Activated CD4-positive, alpha-beta T cell treated with anti-CD3 and anti-CD28 coated beads for 36 hours (primary cell): ENCODE measurements at places on chromosomes 2 and 18. TPM values are rescaled to one million over a fixed set of nuclear protein-coding genes. Genes with fewer than 3 reads are reported as not detected.

The C2orf72 gene
- total RNA-seq, result 2.0 TPM

DNA sequence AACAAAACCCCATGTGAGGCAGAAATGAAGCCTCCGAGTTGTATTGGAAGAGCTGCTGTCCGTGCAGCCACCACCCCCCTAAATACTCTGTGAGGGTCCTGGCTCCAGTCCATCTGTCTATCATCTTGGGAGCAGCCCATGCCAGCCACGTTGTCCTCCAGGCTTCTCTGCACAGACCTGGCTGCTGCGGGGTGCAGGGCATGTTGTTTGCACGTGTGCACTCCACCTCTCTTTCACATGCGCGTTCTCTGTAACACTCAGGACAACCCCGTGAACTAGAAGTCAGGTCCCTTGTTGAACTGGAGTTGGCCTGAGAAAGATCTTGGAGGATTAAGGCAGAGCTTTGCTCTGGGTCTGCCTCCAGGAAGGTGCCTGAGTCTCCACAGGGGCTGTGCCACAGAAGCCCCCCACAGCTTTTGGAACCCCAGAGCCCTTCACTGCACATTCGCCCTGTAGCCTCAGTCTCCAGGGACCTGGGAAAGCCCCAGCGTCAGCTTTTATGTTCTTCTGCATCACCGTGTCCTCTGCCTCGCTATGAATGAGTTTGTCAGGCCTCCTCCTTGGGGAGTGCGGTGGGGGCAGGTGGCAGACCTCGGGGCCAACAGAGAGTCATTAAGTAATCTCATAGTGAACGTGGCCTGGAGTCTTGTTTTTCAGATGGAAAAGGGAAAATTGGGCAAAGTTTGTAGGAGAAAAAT is 16.6 kb downstream of the RTP5 start:
- H3K27ac ChIP-seq, result no peak overlapping the region
- peaks cover 37% of the 10 kb centered on the region for H3K4me1 ChIP-seq
- H3K36me3 ChIP-seq, result peaks cover 36% of the 10 kb centered on the region
- H3K4me3 ChIP-seq, result no peak overlapping the region
- no peaks in the 10 kb centered on the region for H3K27me3 ChIP-seq

DNA sequence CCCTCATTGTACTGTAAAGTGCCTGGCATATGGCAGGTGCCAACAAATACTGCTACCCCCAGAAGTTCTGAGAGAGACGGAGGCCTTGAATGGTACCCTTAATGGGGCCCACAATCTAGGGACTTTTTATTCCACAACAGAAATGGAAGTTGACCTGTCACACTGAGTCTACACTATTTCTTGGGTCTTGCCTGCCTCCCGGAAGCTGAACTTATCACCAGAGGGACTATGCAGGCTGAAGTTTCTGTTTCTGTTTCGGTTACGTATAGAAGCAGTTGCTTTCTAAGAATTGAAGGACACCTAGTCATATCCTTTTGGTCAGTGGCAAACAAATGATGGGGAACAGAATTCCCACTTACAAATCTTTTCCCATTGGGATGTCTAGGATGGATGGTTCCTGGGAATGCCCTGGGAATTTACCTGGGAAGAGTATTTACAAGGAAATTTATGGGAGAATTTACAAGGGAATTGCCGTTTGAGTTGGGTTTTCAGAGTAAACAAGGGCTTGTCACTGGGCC is 74.2 kb downstream of the HS1BP3 start:
- H3K4me3 ChIP-seq, result peak overlapping the region; percentile 40
- H3K4me1 ChIP-seq, result peaks cover 15% of the 10 kb centered on the region
- H3K27ac ChIP-seq, result peak overlapping the region; percentile 93
- H3K27me3 ChIP-seq, result no peaks in the 10 kb centered on the region

GRCh38 chr2:45445037-45445436 is 166.0 kb downstream of the SRBD1 start:
- peaks cover 10% of the 10 kb centered on the region for H3K36me3 ChIP-seq
- no peak for DNase-seq
- no peaks in the 10 kb centered on the region for H3K27me3 ChIP-seq
- H3K27ac ChIP-seq, result no peak overlapping the region
- H3K4me3 ChIP-seq, result no peak overlapping the region

The MOGAT1 gene
- not detected for total RNA-seq

DNA sequence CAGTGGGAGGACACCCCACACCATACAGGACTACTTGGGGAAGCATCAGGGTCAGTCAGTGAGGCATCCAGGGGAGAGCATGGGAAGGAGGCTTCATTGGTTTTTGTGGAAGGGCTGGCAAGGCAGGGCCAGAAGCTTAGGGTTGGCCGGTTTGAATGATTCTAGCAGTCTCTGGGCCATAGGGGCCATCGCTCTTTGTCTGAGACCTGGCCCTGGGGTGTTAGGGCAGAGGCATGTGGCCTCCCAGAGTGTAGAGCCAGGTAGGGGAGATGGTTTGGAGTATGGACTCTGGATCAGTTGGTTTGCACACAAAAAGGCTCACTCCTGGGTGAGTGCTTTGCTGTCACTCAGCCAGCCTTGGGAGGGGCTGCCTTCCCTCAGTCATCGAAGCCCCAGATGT is 98.5 kb downstream of the GLI2 start:
- no peak overlapping the region for H3K27ac ChIP-seq
- no peaks in the 10 kb centered on the region for H3K36me3 ChIP-seq
- H3K4me1 ChIP-seq, result no peaks in the 10 kb centered on the region
- no peaks in the 10 kb centered on the region for H3K27me3 ChIP-seq

- no peak overlapping the region for H3K4me3 ChIP-seq
- no peaks in the 10 kb centered on the region for H3K27me3 ChIP-seq
- no peaks in the 10 kb centered on the region for H3K36me3 ChIP-seq
- no peaks in the 10 kb centered on the region for H3K4me1 ChIP-seq
- no peak for DNase-seq
- no peak overlapping the region for H3K27ac ChIP-seq
Measured at GRCh38 chr2:17398770-17399169, 119.5 kb downstream of the RAD51AP2 start.

- no peak for DNase-seq
- H3K4me1 ChIP-seq, result no peaks in the 10 kb centered on the region
- H3K27me3 ChIP-seq, result no peaks in the 10 kb centered on the region
- H3K27ac ChIP-seq, result no peak overlapping the region
- H3K4me3 ChIP-seq, result no peak overlapping the region
Measured at GRCh38 chr2:223147431-223147830, 95.4 kb downstream of the KCNE4 start.

DNA sequence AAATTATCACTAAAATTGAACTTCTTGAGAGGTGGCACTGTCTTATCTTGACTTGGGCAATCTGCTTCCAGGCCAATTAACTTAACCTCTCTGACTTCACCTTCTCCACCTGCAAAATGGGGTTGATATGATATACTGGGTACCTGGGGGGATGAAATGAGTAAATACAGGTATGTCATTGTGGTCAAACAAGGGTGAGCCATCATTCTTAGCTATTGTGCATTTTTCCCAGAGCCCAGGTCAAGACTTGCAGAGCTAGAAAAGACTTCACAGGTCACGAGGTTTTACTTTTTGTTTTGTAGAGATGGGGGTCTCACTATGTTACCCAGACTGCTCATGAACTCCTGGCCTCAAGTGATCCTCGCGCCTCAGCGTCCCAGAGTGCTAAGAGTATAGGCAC is 145.0 kb downstream of the PRKCE start:
- no peaks in the 10 kb centered on the region for H3K27me3 ChIP-seq
- H3K36me3 ChIP-seq, result no peaks in the 10 kb centered on the region
- H3K4me3 ChIP-seq, result no peak overlapping the region
- no peak for DNase-seq

DNA sequence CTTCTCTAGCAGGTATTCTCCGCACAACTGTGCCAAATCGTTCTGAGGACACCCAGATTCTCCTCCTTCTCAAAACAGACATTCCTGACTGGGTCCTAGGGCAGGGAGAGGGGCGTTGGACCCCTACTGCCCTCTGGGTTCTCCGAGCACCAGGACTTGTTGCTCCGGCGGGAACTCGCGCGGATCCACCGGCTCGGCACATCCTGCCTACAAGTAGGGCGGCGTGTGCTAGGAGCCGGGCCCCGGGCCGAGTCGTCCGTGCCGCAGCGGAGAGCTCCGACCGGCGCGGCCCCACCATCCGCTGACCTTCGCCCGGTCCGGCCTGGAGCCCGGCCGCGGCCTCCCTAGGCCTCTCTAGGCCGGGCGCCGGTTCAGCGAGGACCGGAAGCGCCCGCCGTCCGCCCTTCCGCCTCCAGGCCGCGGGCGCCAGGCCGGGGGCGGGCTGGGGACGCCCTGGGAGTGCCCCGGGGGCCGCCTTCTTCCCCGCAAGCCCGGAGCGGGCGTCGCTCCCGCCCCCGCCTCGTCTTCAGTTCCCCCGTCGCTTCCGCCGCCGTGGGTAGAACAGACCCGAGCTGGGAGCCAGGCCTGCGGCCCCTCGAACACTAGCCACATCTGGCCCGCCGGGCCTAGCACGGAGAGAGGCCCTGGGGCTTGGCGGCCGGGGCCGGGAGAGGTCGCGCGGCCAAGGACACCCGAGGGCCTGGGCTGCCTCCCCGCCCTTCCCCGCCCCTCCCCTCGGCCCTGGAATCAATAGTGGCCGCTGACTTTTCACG is 7.6 kb upstream of the ONECUT2 start:
- peaks cover 19% of the 10 kb centered on the region for H3K4me1 ChIP-seq
- H3K36me3 ChIP-seq, result peaks cover 9% of the 10 kb centered on the region
- H3K27me3 ChIP-seq, result peaks cover 61% of the 10 kb centered on the region
- H3K4me3 ChIP-seq, result no peak overlapping the region
